ENCODE measurements at places on chromosomes 2 and 18.

DNA sequence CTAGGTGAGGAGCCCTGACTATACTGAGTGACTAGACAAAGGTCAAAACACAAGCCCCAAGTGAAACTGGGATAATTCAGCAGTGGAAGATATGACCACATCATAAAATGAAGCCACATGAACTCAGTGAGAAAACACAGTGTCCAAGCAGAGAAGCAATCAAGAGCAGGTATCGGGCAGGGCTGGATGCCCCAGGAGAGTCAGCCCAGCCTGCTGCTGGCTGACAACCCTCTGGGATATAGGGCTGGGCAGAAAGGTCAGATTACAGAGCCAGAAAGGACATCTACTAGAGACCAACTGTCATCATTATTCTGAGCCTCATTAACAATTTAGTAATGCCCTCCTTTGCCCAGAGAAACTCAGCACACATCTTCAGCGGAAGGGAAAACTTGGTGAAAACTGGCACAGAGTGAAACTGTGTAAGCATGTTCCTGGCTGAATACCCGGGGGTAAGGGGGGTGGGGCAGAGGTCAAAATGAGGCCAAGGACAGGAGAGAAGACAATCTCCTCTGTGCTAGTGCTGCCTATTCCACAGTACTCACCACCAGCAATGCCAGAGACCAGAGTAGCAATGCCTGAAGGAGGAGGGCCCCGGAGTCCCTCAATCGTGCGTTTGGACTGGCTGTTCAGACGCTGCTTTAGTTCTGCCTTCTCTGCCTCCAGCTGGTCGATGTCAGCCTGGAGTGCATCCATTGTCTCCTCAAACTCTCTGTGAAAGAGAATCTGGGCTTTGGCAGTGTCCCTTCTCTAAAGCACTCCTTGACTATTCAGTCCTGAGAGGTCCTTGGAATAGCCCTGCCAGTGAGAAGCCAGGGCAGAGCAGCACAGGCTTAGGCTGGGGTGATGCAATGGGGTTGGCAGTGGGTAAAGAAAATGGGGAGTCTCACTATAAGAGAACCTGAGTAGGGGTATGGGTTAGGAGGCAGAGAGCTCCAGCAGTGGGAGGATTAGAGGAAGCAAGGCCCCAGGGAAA is 15.3 kb downstream of the DCTN1 start:
- DNase-seq: no peak

GRCh38 chr18:69674966-69675365 is 272.7 kb downstream of the CD226 start:
- peak; percentile 42 for DNase-seq

DNA sequence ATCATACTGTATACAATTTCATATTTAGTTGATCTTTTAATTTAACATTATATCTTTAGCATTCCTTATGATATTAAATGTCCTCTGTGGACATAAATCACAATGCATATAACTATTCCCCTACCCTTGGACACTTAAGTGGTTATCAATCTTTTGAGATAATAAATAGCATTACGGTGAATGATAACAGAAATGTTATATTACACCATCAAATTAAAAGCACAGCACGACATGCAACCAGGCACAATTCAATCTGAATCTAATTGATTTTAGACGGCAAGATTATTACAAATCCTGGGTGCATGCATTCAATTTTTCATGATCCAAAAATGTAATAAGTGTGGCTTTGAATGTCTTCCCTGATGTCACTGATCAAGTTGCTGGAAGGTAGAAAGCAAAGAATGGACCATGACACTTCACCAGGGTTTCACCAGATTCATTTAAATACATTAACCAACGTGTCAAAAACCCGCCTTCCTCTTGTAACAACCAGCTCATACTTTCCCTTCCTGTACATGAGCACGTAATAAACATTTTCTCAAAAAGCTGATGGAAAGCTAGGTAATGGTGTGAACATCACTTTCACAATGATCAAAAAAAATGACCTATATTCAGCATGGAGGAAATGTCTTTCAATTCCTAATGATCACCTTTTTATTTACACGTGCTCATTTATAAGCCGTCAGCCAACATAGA is 513.7 kb upstream of the ID2 start:
- DNase-seq: no peak

- no peak for DNase-seq
Measured at GRCh38 chr2:235539773-235540172, 45.9 kb downstream of the AGAP1 start.

DNA sequence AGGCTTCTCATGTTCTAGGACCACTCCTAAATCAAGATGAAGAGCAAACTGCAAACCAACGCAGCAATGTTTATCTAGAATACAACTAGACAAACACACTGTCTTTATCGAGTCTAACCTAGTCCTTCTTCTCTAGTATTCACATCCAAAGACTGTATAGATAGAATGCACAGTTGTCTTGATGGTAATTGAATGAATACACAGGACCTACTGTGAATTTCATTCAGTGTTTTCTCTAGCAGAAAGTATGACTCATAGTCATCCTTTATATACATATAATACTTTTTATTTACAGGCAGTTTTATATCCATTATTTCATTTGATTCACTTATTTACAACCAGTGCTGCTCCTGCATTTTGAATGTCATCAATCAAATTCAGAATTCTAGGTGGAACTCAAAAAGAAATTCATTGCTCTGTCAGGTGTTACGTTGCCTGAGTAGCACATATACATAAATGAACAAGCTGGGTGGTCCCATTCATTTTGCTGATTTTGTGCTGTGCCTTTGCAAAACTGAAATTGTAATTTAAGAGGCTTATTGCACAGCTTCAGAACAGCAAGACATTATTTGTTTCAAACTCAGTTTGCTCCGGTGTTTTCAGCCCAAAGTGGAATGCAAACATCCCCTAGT is 374.8 kb downstream of the EPHA4 start:
- DNase-seq: no peak

DNA sequence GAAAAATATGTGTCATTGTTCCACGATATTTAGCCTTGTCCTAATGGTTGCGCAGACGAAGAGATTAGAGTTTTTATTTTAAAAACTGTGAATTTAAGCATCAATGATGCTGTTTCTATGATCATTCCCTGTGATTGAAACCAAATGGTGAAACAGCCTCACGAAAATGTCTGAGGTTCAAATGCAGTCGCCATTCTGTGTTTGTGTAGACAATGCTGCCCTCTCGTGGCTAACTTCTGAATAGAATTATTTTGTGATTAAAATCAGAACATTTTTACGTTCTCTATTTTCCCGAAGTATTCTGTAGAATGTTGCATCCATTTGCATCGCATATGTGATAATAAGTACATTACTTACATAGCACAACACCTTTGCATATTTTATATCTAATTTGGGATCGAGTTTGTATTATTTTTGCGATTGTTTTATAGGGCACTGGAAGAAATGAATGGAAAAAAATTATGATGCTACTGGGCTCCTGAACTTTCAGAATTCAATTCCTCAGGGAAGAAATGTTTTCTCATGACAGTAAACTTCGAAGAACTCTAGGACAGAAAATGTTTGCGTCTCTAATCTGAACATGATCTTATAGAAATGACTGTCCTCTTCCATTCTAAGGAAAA is 54.8 kb upstream of the CREB1 start:
- DNase-seq: peak; percentile 62
